ENCODE measurements at places on chromosomes 12 and 14.

DNA sequence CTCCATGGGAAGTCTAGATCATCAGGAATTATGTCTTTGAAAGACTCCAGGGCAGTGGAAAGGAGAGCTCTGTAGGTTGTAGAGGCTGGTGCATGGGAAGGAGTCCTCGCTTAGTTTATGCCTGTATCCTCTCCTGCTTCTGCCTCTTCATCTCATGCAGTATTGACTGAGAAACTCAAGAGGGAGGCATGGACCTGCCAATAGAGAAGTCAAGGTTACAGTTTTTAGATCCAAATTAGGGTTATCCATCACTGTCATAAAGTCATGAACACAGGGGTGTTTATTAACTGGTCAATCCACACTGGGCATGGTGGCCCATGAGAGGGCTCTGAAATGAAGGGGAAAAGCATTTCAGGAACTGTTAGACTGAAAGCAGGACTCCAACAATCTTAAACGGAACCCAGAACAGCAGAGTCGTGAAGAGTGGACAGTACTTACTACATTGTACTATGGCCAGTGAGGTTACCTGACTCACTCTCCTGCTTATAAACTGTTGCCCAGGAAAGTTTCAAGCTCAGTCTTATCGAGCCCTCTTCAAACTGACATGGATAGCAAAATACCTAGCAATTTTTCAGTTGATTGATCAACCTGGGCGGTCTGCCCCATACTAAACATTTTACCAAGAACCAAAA is 30.1 kb upstream of the DHRS7 start:
- DNase-seq = no peak

DNA sequence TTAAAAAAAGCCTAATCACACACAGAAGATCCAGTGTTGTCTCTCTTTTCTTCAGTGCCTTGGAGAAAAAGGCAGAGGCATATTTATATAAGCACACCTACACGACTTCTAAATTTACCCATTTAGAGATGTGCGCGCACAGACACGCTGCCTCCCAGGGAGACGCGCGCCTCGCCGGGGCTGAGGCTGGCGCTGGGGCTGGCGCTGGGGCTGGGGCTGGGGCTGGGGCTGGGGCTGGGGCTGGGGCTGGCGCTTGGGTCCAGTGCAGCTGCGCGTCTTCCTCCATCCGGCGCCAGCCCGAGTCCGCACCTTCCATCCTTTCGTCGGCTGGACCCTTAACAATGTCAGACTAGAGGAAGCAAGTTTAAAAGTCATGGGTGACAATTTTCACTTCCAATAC is 118.4 kb upstream of the ARID2 start:
- no peak for DNase-seq

DNA sequence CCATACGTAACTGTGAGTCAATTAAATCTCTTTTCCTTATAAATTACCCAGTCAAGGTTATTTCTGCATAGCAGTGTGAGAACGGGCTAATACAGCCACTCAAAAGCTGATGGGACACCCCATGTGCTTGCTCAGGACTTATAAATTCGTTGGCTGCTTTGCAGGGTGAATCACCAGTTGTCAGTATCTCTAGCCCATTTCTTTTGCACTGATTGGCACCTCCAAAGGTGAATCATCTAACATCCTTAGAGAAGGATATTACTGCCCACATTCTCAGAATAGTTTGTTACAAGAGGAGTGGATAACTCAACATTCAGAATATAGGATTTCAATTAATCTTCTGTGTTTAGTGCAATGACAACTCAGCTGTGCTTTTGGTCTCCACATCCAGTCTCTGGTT is 601.5 kb downstream of the KCNH5 start:
- DNase-seq = no peak

DNA sequence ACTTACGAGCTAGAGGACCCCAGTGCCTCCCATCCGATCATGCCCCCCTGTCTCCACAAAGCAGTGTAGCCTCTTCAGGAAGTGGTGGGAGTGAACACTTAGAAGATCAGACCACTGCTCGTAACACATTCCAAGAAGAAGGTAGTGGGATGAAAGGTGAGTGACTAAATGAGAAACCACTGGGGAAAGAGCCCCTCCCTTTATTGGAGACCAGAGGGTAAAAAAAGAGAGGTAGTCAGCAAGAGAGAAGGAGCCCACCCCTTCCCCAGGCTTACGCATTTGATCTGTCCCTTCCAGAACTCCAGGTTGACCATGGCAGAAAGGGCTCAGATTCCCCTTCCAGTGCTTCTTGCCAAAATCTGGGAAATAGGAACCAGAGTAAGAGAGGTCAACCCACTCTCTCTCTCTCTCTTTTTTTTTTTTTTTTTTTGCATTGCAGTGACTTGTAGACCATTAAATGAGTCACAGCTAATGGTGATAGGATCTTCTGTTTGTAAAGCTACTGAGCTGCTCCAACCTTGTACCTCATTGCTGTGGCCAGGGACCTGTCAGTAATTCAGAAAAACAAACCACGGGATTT is 165.4 kb downstream of the GCH1 start:
- no peak for DNase-seq

GRCh38 chr12:124302807-124303578 is 8.1 kb downstream of the RFLNA start:
- no peak for DNase-seq

DNA sequence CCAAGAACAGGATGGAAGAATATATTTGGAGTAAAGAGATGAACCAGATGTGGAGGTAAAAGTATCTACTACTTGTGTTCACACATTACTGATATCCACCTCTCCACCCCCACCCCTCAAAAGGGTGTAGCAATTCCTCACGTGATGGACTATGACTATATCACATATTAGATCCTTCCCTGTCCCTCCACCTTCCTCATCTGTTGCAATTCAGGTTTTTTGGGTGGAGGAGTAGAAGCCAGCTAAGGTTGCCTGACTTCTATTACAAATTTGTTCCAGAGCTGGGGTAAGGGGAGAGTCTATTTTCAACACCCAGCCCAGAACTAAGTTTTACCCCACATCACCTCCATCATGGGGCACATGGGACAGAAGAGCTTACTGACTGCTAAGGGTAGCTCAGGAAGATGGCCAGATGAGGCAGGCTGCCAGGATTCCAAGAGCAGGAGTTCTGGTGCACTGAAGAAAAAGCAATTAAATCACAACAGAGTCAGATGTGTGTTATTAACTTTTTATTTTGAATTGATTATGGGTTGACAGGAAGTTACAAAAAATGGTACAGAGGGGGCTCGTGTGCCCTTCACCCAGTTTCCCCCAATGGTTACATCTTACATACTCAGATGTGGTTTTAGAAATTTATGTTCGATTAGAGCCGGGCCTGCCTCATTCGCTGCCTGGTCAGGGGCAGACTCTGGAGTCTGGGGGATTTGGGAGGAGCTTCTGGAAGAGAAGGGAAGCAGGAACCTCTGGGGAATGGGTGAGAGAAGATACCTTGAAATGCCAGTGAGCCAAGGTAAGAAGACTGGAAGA is 2.1 kb downstream of the RNASE13 start:
- no peak for DNase-seq

DNA sequence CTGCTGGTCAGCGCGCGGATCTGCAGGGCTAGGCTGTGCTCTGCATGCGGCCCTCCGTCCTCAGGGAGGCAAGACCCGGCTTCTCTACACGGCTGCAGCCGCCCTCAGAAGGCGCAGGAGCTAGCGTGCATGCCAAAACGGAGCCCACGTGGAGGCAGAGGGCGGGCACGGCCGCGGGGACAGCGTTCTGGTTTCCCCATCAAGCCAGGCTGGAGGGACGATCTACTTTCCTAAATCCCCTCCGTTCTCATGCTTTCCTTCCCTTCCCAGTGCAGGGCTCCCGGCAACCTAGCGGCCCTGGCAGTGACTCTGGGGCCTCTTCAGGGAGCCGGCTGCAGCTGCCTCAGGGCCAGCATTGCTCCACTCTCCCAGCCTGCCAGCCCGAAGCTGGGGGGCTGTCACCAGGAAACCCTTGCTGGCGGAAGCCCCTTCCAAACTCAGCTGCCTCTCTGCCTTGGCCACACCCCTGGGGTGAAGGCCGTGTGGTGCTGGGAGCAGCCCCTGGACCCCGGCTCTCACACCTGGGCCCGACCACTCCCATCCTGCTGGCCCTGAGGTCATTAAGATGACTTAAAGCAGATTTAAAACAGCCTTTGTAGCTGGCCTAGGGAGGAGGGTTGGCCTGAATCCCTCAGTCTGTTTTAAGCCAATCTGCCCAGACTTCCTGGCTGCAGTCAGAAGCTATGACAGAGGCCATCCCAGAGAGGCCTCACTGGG is 9.2 kb upstream of the GOLGA3 start:
- no peak for DNase-seq

GRCh38 chr12:96892104-96892503 is 15.0 kb upstream of the NEDD1 start:
- no peak for DNase-seq

GRCh38 chr12:64883264-64884163 is 59.1 kb downstream of the TBC1D30 start:
- DNase-seq = no peak

GRCh38 chr14:97428808-97429440 is 631.7 kb downstream of the VRK1 start:
- no peak for DNase-seq

DNA sequence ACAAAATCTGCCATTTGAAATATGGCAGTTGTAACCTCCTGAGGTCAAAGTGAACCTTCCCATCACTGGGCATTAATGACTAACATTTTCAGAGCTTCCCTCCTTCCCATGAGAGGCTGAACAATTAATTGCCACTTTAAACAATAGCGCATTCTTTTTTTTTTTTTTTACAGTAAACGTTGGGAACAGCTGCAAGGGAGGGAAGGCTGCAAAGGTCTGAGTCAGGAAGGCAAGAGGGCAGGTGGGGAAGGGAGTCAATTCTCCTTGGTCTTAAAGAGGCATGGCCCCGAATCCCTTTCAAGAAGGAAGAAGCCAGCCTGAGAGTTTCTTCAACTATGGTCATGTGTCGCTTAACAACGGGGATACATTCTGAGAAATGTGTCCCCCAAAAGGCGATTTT is 41.0 kb upstream of the PLEKHG3 start:
- DNase-seq = no peak

GRCh38 chr12:89693639-89694202 is 14.9 kb downstream of the ATP2B1 start:
- DNase-seq = no peak

- no peak for DNase-seq
Observed at GRCh38 chr12:106841510-106842302, 67.2 kb downstream of the RIC8B start.

DNA sequence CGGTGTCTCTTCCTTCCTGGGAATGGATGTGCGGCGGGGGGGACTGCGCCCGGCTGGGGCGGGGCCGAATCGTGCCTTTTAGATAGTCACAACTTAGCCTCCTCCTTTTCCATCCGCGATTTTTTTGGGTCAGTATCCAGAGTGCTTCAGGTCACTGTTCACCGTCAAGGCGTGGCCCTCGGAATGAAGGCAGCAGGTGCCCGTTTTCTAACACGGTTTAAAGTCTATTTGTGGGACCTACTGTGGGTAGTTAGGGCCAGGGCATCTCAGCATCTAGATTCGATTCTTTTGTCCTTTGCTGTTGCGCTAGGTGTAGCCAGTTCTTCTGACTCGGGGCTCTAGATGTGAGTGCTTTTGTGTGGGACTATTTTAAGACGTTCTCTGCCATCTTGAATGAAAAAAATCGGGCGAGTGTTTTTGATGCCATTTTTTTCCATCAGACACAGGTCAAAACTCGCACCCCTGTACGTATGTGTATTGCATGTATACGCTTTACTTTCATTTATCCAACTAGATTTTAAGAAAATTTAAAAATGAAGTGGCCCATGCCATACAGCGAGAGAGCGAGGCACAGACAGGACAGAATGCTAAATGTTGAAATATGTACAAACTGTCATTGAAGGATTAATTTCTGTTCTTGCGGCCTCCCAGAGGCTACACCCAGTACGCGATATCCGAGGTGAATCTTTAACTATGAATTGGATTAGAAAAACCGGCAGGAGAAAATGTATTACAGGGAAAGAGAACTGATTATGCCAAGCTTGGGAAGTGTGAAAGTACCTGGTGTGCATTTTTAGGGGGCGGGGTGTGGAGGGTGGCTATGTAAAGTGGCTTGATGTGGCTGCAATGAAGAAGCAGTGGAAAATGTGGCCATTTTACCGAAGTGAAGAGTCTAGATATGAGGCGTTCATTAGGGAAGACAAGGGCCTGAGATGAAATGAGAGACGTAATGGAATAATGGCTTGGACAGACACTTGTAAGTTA is 835 bp downstream of the VEZT start:
- DNase-seq = peak; percentile 21

- no peak for DNase-seq
Observed at GRCh38 chr14:103277931-103278330, 56.1 kb upstream of the EIF5 start.

GRCh38 chr12:1935242-1935641 is 16.8 kb upstream of the CACNA2D4 start:
- no peak for DNase-seq

DNA sequence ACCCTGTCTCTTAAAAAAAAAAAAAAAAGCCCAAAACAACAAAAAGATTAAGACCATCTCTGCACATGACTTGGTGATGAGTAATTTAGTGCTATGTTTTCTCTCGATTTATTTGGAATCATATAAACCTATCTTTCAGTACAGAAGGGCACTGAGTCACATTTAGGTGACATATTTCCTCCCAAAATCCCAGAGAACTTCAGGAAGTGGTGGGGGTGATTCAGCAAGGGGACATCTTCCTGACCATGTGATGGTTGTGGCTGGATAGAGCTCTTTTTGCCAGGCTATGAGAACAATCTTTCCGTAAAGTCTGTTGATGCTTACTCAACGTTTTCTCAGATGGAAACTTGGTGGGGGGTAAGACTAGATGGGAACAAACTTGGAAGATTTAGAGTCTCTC is 50.0 kb downstream of the PPFIBP1 start:
- DNase-seq = no peak

- DNase-seq = no peak
Observed at GRCh38 chr12:42716491-42716891, 126.9 kb upstream of the PRICKLE1 start.

DNA sequence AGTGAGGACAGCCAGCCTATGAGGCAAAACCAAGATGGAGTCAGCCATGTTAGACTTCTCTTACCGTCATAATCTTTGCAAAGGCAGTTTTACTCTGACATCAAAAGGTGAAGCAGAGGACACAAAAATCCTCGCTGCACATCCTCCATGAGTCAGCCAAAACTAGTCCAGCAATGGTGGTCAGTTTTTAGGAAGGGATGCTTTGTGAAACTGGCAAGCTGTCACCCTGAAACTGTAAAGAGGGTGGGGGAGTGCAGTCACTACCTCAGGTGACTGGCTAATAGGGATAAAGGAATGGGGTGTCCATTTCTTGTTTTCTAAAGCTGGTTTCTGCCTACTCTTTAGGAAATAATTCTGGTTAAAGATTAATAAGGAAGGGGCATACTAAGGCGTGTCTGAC is 5.4 kb upstream of the CIPC start:
- no peak for DNase-seq

DNA sequence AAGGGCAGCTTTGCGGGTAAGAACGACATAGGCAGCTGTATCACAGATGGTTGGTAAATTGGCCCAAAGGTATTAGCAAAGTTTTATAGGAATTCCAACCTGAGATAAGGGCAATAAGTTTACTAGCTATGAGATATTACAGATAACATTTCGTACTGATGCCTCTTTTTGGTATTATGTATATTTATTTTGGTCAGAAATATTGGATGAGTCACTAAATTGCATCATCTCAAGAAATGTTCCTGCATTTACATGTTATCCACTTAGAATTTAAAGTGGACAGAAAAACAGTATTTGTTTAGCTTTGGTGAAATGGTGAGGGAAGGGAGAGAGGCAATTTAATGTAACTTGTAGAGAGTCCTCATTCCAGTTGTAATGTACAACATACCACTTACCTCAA is 65.1 kb upstream of the PZP start:
- DNase-seq = no peak

All from stimulated activated CD8-positive, alpha-beta memory T cell treated with anti-CD3 and anti-CD28 coated beads, Interleukin-4, amount 100 ng/mL, for 1 hour (primary cell).